Activated naive CD8-positive, alpha-beta T cell treated with anti-CD3 and anti-CD28 coated beads, Interleukin-2, amount 10 ng/mL, durations not matched to agents 7 days and 5 days (primary cell): ENCODE measurements at places on chromosomes 1 and 21. TPM values are rescaled to one million over a fixed set of nuclear protein-coding genes. Genes with fewer than 3 reads are reported as not detected.

DNA sequence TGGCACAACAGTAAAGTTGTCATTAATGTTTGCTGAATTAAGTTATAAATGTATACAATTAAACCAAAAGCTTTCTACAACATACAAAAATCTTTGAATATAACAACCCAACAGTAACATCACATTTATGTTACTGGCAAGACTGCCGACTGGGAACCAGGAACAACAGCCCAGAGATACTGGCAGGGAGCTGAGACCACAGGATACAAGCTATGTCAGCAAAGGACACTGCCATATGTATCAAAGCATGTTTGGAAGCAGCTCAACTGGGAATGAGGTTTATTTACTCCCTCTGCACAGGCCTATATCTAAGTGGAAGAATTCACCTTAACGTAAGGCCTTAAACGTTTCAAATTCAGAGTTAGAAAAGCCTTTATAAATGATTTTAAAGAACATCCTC lies 50.4 kb downstream of the ARHGAP29 start:
- H3K4me3 ChIP-seq: no peak overlapping the region
- DNase-seq: no peak
- H3K36me3 ChIP-seq: no peaks in the 10 kb centered on the region
- H3K27me3 ChIP-seq: peaks cover 34% of the 10 kb centered on the region

OR4F16 gene
- not detected for total RNA-seq

DNA sequence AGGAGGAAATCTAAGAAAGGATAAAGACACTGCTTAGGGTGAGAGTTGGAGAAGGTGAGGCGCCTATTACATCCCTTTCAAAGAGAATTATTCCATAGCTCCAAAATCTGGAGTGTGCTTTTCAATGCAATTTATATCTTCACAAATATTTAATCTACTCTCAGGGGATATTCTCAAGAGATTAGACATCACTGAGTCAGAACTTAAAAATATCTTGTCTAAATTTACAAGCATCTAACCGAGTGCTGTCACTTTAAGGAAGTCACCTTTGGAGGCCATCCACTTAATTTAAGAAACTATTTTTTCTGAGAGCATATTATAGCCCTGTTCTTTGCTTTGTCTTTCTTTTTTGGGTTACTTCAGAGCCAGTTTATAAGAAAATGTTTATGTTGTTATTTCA lies 134.6 kb downstream of the TNFSF18 start:
- H3K27ac ChIP-seq: no peak overlapping the region
- no peak for DNase-seq
- H3K4me3 ChIP-seq: no peak overlapping the region
- H3K27me3 ChIP-seq: no peaks in the 10 kb centered on the region
- no peaks in the 10 kb centered on the region for H3K4me1 ChIP-seq

GRCh38 chr1:219433496-219434131 lies 179.3 kb downstream of the ZC3H11B start:
- no peaks in the 10 kb centered on the region for H3K27me3 ChIP-seq
- no peaks in the 10 kb centered on the region for H3K4me1 ChIP-seq
- H3K27ac ChIP-seq: no peak overlapping the region
- DNase-seq: no peak

LYPD8 gene
- total RNA-seq: not detected

DNA sequence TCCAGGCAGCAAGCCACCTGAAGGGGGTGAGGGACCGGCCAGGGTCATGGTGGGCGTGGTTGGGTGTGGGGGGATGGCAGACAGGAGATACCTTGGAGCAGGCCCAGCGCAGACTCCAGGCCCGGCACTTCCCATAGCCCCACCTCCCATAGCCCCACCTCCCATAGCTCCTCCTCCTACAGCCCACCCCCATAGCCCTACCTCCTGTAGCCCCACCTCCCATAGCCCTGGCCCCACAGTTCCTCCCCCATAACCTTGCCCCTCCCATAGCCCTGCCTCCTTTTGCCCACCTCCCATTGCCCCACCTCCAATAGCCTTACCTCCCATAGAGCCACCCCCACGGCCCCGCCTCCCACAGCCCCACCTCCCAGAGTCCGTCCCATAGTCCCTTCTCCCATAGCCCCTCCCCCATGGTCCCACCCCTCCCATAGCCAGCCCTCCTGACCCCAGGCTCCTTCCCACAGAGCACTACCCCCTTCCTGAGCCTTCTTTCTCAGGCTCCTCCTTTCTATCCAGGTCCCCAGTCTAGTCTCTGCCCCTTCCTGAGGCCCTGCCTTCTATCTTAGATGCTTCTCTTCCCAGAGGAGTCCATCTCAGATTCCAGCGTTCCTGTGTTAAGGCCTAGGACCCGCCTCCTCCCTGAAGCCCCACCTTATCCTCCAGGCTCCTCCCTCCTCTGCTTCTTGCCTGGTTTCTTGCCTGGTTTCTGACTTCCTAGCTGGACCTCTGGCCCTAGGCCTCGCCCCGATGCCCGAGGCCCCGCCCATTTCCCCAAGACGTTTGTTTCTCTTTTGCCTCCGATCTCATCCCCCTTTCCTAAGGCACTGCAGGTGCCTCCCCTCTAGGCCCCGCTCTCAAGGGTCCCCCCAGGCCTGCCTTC lies 46.8 kb downstream of the PTPRU start:
- no peaks in the 10 kb centered on the region for H3K36me3 ChIP-seq
- peaks cover 4% of the 10 kb centered on the region for H3K4me1 ChIP-seq

RSPH1 gene
- not detected for total RNA-seq

GRCh38 chr1:179953974-179954492 lies 577 bp upstream of the CEP350 start:
- H3K4me1 ChIP-seq: peaks cover 32% of the 10 kb centered on the region
- H3K36me3 ChIP-seq: peaks cover 5% of the 10 kb centered on the region
- peak; percentile 42 for DNase-seq

NR1I3 gene
- total RNA-seq: not detected

DNA sequence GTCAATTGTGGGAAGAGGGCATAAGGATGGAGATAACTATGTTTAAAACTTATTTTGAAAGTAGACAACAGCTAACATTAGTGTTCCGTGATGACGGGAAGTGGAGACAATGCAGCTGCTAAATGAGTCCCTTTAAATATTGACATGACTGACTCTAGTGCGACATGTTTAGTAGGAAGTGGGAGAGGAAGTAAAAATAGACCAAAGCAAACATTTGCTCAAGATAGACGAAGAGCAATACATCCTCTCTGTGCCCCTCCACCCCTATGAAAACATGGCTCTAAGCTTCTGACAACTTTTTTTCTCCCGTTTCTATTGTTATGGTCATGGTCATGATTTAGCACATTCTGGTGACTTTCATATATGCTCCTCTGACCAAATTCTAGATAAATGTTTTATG lies 60.0 kb upstream of the HMCN1 start:
- H3K27ac ChIP-seq: peak overlapping the region; percentile 66
- peaks cover 36% of the 10 kb centered on the region for H3K4me1 ChIP-seq
- peaks cover 7% of the 10 kb centered on the region for H3K36me3 ChIP-seq
- no peak for DNase-seq
- H3K27me3 ChIP-seq: no peaks in the 10 kb centered on the region

DNA sequence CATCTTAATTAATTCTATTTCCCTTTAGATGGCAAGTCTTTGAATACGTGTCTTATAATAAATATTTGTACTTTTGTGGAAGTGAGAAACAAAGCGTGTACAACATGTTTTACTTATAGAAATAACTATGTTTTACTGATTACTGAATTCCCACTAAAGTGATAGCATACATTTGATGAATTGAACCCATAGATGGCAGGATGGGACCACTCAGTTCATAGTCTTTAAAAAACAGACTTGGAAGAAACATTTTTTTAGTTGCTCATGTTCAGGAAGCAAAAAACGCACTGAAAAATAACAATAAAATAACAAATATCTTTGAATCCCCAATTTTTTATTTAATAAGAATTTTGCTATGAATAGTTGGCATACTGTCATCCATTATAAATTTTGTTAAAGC lies 507.1 kb upstream of the ZRANB2 start:
- no peak for DNase-seq
- no peak overlapping the region for H3K27ac ChIP-seq
- H3K36me3 ChIP-seq: no peaks in the 10 kb centered on the region
- H3K4me1 ChIP-seq: no peaks in the 10 kb centered on the region

DNAI4 gene
- 4.2 TPM for total RNA-seq
